ENCODE measurements at places on chromosomes 2 and 18.

DNA sequence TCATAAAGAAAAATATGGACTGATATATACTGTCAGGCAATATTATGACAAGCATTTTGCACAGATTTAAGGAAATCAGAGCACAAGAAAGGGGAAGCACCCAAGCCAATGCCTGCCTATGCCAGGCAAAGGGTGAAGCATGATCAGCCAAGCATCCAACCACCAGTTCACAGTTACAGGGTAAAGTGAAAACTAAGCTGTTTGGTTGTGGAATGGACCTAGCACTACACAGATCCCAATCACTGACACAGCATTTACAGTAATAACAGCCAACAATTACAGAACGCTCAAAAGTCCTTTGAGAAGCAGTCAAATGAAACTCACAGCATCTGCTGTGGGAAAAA lies 90.3 kb downstream of the SP3 start:
- no peak for DNase-seq

DNA sequence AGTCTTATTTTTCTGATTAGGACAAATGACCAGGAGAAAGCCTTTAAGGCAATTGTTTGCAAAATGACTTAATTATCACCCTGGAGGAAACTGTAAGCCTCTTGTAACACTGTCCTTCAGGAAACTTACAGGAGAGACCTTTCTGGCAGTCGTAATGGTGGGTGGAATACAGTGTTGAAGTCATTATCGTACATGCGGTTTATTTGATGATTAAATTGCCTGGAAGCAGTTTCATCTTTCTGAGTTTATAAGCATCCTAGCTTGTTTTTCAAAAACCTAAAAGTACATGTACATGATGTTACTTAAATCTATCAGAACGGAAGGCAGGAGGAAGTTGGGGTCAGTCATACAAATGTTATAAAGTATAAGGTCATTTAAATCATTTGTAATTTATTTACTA lies 86.2 kb upstream of the RAB27B start:
- DNase-seq = no peak

- no peak for DNase-seq
Observed at GRCh38 chr2:224517963-224518362, 67.2 kb downstream of the CUL3 start.

DNA sequence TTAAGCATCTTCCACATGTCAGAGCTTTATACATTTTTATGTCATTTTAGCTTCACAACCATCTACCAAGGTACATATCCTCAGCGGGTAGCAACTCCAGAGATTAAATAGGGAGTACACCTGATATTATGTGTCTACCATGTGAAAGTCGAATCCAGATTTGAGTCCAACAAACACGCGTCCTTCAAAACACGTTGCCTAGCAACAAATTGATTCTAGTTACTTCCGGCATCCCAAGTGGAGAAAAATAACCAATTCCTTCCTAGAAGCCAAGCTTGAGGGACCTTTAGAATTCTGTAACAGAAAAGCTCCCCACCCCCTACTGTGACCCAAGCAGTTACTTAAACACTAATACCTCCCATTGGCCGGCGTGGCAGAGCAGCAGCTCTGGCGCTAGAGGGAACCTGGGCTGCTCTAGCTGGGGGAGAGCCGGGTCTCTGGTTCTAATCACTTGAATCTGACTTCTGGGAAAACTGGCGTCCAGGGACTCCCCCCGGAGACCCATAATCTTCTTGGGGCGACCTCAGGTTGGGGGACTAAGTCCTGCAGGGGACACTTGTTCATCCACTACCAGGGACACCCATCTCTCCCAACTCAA lies at the start of gene ERICH2:
ERICH2 (plus strand) TSS at position 371 of the 598 bp plus-strand sequence. CDS start 304 bp downstream, outside the sequence.
- DNase-seq = peak; percentile 25

DNA sequence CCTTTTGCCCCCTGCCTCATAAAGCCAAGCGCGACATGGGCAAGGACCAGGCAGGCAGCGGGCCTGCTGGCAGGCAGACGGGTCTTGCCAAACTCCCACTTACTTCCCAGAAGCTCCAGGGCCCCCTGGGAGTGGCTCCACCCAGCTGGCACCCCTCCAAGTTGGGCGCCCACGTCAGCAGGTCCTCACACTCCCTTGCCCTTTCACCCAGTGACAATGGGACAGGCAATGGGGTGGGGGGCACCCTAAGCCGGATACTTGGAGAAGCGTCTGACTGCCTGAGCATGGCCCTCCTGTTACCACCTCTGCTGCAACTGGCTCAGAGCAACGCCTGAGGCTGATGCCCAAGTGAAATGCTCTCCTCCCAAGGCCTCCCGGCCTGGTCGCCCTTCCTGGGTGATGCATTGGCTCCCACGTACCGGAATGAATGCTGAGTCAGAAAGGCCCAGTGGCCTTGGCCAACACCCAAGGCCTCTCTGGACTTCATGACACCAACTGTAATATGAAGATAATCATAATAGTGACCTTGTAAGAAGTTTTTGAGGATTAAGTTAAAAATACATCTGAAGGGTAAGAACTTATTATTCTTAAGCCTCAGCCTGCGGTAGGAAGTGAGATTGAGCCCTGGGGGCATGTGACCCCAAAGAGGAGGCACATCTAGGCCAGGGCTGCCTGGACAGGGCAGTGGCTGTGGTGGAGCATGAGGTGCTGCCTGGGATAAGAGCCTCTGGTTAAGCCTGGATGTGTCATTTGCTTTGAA lies 31.6 kb downstream of the KCNK3 start:
- DNase-seq = no peak

- no peak for DNase-seq
Observed at GRCh38 chr2:35463805-35464596, 891.6 kb upstream of the CRIM1 start.

DNA sequence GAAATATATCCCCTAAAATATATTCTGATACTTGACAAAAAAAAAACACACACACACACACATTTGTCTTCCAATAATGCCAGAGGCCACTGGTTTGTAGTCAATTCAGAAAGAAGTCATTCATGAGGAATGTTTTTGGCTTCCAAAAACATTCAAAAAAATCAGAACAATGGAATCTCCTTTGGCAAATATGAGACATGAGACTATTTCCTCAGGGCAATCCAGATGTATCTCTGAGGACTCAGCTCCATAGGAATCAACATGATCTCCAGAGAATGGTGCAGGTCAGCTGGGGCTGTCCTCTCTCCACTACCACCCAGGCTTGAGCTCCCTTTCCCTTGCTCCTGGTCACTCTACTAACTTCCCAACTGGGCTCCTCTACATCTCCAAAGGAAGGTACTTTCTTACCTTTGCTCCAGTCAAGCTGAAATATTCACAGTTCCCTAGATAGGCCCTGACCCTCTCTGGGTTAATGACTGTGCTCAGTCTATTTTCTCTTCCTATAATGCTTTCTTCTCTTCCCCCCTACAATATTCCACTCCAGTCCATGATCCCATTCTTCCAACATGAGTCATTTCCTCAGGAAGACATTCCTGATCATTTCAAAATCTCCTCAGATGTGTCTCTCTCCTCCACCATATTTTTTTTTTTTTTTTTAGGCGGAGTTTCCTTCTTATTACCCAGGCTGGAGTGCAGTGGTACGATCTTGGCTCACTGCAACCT lies 145.3 kb downstream of the C1D start:
- DNase-seq = no peak

GRCh38 chr2:102301867-102302362 lies 9.4 kb upstream of the IL1RL1 start:
- DNase-seq = peak; percentile 83

GRCh38 chr2:136407117-136407951 lies 289.4 kb upstream of the CXCR4 start:
- DNase-seq = no peak

GRCh38 chr18:45274026-45274425 lies 341.2 kb upstream of the SLC14A2 start:
- DNase-seq = no peak

GRCh38 chr2:127917916-127918315 lies 32.2 kb upstream of the AMMECR1L start:
- no peak for DNase-seq

DNA sequence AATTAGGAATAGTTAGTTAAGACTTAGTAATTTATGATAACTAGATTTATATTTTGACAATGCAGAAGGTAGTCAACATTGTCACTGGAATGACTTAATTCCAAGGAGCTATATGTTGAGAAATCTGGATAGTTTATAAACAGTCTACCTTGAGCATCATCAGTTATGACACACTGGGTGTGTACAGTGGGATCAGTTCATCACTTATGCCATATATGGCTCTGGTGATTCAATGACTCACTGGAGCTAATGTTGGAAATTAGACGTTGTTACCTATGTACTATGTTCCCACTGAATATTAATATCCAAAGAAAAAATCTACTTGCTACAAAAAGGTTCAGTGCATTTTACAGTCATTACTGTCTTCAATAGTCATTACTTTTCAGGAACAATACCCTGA lies 34.0 kb upstream of the ITPRID2 start:
- DNase-seq = no peak

DNA sequence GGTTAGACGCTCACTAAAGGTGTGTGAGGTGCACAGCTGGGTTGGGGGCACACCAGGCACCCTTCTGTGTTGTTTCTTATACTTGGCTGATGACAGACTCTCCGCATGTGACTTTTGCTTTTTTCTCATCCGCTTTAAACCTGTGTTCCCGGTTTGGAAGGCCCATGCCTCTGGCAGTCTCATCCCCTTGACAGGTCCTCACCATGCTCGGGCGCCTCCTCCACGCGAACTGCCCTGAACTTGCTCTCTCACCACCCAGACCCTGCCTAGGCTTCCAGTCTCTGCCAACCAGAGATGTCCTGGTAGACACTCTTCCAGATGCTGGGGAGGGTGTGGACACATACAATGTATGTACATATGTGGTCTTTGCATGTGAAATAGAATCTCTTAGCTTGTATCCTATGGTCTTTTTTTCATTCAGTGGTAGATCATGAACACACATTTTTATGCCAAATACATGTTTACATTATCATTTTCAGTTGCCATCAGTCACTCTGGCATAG lies 79.8 kb downstream of the LIMS1 start:
- DNase-seq = no peak

DNA sequence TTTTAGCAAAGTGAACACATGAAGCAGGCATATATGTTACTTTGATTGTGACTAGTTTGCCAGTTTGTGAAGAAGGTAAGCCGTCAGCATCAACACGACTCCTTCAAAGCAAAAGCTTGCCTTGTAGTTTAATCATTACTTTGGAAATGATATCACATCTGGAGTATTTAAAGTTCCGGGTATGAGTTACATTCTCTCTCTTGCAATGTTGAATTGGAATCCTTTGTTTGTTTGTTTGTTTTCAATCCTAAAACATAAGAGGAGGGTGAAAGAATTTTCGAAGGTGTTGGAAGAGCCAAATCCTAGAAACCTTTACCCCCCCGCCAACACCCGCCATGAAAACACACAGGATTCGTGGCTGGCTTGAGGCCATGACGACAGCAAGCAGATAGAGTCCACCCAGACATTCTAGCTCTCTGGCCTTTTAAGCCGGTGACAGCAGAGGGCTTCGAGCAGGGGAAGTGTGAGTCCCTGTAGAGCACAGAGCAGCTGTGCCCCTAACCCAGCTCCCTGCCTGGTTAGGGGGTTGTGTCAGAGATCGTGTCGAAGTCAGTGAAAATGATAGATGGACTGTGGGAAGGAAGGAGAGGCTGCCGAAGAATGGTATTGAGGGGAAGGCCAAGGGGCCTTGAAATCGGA lies 103.8 kb upstream of the SMIM21 start:
- no peak for DNase-seq

- DNase-seq = no peak
Observed at GRCh38 chr18:8174771-8175170, 434.5 kb upstream of the RAB12 start.

- no peak for DNase-seq
Observed at GRCh38 chr2:121976926-121977325, 221.5 kb downstream of the TSN start.

- DNase-seq = no peak
Observed at GRCh38 chr2:96816836-96817702, 1.0 kb downstream of the CNNM3 start.

GRCh38 chr2:48043746-48044145 lies 137.4 kb upstream of the FBXO11 start:
- DNase-seq = no peak

DNA sequence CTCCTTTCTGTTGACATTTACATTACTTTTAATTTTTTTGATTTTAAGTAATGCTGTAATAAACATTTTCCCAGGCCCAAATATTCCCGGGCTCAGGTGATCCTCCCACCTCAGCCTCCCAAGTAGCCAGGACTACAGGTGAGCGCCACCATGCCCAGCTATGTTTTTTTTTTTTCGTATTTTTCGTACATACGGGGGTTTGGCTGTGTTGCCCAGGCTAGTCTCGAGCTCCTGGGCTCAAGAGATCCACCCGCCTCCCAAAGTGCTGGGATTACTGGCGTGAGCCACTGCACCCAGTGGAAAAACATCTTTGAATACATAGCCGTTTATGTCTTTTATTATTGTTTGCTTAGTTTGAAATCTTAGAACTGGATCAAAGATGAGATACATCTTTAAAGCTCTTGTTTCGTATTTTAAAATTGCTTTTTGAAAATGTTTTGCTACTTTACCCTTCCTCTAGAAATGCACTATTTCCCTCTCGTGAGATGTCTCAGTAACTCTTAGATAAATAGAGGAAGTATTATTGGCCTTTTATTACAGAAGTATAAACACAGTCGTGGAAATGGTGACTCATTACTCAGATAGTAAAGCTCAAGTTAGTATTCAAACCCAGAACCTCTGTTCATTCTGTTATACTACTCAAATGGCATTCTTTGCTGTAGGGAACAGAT lies 2.4 kb downstream of the SMCHD1 start:
- DNase-seq = peak; percentile 65

DNA sequence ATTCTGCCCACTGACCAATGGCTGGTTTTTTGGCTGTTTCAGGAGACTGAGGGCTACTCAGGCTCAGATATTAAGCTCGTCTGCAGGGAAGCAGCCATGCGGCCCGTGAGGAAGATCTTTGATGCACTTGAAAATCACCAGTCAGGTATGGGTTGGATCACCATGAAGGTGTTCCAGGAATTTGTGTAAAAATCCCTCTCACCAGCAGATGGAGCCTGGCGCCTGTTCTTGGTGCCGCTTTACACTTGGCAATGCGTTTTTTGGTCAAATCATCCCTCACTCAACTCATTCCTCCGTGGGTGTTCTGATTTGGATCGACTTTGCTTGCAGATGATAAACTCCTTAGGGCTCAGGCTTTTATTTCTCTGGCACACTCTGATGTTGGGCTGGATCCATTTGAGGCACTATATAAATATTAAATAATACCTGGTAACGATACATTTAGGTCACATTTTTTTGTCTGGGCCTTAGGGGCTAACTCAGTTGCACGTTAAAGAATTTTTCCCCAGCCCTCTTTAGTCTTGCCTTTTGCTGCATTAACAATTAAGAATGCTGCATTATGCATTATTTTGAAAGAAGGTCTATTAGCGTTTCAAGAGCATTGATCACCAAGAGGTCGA lies 50.0 kb downstream of the HDHD2 start:
- DNase-seq = peak; percentile 59

Measured in activated CD4-positive, alpha-beta T cell treated with anti-CD3 and anti-CD28 coated beads, Interleukin-2, amount 50 U/mL, for 16 hours (primary cell).